Activated CD4-positive, alpha-beta T cell treated with anti-CD3 and anti-CD28 coated beads, Interleukin-2, amount 10 ng/mL, durations not matched to agents 7 days and 5 days (primary cell): ENCODE measurements at places on chromosomes 16 and 17.

GRCh38 chr16:82456683-82457082 is 170.1 kb upstream of the CDH13 start:
- peak; percentile 37 for DNase-seq

GRCh38 chr17:64658931-64659330 is 3.2 kb downstream of the SMURF2 start:
- DNase-seq = no peak

- no peak for DNase-seq
Observed at GRCh38 chr16:67179421-67180080, 4.2 kb downstream of the MATCAP1 start.

- peak; percentile 44 for DNase-seq
Observed at GRCh38 chr17:64938925-64939474, 19.7 kb upstream of the LRRC37A3 start.

GRCh38 chr17:48484850-48485249 is 46.0 kb downstream of the HOXB1 start:
- no peak for DNase-seq

DNA sequence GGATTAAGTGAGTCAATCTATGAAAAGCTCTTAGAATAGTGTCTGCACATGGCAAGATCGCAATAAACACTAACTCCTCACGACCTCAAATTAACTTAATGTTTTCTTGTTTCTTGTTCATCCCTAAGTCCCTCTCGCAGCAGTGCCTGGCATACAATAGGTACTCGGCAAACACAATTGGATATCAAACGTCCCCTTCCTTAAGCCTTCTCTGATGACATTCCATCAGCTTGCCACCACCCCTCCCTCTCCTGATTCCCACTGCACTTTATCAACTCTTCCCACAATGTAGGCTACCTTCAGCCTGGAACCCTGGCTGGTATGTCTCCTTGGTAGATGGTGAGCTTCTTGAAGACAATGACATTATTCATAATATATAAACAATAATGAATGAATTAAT is 33.3 kb downstream of the CCDC42 start:
- no peak for DNase-seq

DNA sequence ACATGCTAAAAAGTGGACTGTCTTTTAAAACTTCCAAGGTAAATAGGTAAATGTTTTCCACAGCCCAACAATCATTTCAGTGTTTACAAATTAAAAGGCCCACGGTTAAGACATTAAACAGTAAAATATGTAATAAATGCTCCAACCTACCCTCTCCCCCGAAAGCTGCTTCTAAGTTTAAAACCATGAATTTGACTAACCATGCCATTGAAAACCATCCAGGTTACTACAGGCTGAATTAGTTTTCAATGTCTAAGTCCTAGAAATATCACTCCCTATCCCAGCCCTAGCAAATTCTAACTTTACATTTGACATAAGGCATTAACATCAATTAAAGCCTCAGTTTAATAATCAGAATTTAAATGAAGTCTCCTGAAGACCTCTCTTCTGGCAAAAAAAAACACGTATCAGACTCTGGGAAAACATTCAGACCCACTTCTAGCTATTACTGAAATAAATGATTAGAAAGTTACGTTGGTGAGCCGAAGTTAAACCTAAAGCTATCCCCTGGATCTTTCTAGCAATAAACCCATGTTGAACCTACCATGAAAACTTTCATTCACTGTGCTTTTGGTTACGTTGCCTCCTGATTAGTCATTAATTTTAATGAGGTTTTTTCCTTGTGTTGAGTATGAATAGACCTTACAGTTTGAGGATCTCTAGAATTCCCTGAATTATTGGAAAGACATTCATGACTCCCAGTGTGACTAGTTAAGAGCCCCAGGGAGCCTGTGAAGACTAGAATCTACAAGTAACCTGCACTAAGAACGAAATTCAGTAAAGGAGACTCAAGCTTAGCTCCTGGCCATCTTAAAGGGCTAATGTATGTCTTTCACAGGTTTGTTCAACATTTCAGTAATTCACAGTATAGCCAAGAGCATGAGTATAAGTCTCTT is 1.7 kb upstream of the POLG2 start:
- no peak for DNase-seq

DNA sequence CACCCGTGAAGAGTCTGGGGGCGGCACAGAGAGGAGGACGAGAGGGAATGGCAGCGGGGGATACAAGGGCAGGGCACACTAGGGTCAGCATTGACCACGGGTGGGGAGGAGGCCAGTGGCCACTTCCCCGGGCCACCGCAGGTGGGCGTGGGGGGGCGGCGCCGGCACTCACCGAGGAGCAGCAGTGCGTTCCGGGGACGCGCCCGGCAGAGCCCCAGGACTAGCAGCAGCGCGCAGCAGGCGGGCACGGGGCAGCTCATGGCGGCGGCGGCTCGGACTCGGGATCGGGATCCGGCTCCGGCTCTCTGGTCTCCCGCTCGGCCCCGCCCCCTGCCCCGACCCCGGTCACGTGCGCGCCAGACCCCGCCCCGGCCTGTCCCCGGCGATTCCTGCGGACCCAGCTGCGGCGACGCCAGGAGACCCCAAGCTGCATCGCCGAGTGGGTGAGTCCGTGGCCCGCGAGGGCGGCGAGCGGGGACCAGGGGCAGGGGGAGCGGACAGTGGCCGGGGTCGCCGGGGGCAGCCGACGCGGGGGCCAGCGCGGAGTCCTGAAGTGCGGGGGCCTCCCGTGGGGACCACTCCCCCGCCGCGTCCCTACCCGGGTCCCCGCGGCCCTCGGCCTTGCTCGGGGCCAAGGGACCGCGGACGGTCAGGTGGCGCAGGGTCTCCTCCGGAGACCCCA is at the start of the genes SGSH and SLC26A11:
SGSH (minus strand) TSS at position 280 of the 682 bp plus-strand sequence; CDS start at position 260, 20 bp downstream.
SLC26A11 (plus strand) TSS at position 374 of the 682 bp plus-strand sequence. CDS start 1,134 bp downstream, outside the sequence.
- DNase-seq = peak; percentile 62

DNA sequence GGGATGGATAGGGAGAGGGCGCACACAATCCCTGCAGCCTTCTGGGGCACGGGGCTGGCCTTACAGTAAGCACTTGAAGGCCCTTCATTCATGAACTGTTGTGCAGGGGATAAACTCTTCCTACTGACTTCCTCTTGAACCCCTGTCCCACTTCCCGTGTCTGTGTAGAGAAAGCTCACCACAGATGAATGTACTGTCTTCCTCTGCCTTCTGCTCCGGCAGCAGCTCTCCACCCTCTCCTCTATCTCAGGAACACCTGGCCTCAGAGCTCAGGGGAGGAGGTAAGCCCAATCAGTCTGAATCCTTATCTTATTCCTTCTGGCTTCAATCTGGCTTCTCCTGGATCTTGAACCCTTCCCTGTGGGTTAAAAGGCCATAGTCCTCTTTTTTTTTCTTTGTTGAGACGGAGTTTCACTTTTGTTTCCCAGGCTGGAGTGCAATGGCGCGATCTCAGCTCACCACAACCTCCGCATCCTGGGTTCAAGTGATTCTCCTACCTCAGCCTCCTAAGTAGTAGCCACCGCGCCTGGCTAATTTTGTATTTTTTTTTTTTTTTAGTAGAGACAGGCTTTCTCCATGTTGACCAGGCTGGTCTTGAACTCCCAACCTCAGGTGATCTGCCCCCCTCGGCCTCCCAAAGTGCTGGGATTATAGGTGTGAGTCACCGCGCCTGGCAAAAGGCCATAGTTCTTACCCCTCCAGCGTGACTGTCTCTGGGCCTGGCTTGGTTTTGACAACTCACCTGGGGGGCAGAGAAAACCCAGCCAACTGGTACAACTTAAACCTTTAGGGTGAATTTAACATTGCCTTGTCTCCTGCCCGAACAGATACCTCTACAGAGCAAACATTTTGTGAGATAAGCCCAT is 7.2 kb upstream of the SLC52A1 start:
- DNase-seq = peak; percentile 47

GRCh38 chr17:80005360-80006338 is 30.0 kb downstream of the TBC1D16 start:
- peak; percentile 70 for DNase-seq

GRCh38 chr17:74235911-74236371 is 22.6 kb downstream of the TTYH2 start:
- no peak for DNase-seq

DNA sequence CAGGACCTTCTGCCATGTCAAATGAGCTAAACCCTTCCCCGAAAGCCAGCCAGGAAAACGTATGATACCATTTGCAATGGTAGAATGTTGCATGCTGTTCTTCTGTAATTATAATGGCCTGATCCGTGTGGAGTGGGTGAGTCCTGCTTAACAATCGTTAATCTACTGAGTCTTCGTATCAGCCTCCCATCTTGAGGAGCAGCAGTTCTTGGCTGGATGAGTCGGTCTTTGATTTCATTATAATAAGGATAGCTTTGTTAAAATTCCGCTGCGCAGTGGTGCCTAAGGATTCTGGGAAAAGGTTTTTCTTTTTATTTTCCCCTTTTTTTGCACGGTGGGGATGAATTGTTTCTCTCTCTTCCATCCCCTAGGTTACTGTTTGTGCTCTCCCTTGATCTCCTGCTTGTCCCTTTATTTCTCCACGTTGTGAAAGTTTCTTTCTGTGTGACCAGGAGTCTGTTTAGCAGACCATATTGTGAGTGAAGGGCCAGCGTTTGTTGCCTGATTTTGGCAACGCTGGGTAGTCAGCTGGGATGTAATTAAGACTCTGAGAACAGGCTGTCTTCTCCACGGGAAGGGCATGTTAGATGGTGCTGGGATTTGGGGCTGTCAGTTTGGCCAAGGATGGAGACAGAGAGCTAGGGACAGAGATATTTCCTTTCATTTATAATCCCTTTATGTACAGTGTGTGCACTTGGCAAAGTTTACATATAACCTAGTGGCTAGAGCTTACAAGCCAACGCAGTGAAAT is 263.0 kb downstream of the FTO start:
- DNase-seq = no peak

DNA sequence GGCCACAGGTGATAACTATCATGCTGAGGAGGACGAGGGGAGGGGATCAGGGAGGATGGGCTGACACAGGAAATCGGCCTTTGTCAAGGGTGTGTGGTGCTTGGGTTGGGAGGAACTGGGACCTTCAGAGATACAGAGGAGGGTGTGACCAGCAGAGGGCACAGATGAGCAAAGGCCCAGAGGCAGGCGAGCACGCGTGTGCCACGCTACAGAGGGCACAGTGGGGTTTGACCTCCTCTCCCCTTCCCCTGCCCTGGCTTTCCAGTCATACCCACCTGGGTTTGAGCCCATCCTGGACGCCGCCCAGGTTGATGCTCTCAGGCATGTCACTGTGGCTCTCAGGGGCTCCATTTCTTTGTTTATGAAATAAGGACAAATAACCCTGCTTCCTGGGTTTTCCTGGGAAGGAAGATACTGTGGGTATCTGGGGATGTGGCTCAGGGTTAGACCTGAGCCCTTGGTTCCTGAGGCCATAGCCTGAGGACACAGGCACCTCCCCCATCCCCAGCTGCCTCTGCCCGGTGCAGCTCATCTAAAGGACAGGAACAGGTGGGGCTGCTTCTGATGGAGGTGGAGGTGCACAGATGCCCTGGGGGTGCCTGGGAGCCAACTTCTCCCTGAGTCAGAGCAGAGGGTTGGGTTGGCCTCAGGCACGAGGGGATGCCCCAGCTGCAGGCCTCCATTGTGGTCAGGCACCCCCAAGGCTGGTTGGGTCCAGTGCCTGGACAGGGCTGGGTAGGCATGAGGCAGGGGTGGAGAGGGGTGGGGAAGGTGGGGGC is 51.8 kb downstream of the BEAN1 start:
- peak; percentile 86 for DNase-seq

DNA sequence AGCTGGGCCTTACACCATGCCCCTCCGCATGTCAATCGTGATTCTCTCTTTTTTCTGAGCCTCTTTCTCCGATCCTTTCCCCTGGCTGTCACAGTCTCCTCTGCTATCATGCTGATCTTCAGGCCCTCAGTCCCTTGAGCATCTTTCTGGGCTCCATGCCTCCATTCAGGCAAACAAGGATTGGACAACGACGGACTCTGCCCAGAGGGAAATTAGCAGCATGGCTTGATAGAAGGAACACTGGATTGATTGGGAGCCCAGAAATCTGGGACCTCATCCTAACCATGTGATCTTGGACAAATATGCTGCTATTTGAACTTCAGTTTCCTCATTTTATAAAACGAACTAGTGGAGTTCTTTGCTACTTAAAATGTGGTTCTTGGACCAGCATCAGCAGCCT is 19.6 kb upstream of the PHF12 start:
- DNase-seq = no peak

DNA sequence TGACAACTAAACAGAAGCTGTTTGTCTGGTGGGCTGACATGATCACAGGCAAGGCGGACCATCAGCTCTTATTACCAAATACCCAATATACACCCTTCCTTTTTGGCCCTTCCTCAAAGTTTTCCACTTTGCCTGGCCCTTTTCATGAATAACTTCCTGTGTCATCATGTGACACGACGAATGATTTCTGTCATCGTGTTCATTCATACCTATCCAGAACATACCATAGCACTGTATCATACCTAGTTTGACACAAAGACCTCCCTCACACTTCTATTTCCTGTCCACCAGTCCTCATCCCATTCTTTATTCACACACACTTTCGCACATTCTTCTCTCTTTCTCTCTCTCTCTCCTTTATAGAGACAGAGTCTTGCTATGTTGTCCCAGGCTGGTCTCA is 131.8 kb downstream of the STX8 start:
- DNase-seq = no peak

- DNase-seq = no peak
Observed at GRCh38 chr17:13827118-13827517, 225.4 kb upstream of the HS3ST3A1 start.

GRCh38 chr16:1708083-1708767 is 2.2 kb downstream of the MAPK8IP3 start:
- no peak for DNase-seq

GRCh38 chr16:57113042-57113453 is 20.7 kb downstream of the CPNE2 start:
- DNase-seq = no peak

DNA sequence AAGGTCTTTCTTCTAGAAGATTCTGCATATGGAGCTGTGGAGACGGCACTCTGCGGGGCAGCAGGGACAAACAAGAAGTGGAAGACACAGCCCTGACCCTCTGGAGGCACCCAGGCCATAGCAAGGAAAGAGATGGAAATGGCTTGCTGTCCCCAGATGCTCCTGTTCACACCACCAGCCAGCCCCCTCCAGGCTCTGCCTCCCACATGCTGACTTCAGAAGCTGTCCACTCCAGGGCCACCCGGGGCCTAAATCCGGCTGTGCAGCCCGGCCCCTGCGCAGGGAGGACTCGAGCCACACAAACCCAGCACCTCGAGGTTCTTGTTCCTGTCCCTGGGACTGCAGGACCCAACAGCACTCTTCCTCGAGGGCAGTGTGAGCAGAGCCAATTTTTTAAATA is 16.6 kb downstream of the RBFOX3 start:
- no peak for DNase-seq

DNA sequence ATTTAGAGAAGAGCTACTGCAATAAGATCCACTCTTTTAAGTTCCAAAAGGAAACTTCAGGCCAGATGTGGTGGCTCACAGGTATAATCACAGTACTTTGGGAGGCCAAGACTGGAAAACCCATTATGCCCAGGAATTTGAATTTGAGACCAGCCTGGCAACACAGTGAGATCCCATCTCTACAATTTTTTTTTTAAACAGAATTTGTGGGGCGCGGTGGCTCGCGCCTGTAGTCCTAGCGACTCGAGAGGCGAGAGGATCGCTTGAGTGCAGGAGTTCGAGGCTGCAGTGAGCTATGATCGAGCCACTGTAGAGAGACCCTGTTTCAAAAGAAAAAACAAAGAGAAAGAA is 793 bp downstream of the COG7 start:
- DNase-seq = no peak

- no peak for DNase-seq
Observed at GRCh38 chr17:80983545-80983944, 8.1 kb upstream of the CHMP6 start.
